ENCODE measurements at places on chromosomes 7 and 10.

GRCh38 chr10:6353526-6353925 is 150.8 kb downstream of the PFKFB3 start:
- no peak for DNase-seq

- DNase-seq = no peak
These were observed 355.3 kb downstream of the PRPF18 start for GRCh38 chr10:13942035-13942434.

GRCh38 chr10:20858292-20859124 is 38.6 kb downstream of the NEBL start:
- DNase-seq = peak; percentile 16

DNA sequence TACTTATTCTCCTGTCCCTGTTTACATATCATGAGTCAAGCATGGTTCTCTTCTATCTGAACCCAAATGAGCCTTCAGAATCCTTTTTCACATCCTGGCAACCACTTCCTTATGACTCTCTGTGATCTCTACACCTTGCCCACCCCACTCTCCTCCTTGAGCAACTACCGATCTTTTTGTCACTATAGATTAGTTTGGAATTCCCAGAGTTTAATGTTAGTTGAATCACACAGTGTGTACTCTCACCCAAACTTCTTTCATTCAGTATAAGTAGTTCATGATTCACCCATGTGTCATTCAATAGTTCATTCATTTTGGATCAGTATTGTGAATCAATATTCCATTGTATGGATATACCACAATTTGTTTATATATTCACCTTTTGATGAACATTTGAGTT is 55.3 kb downstream of the TFAM start:
- DNase-seq = no peak

DNA sequence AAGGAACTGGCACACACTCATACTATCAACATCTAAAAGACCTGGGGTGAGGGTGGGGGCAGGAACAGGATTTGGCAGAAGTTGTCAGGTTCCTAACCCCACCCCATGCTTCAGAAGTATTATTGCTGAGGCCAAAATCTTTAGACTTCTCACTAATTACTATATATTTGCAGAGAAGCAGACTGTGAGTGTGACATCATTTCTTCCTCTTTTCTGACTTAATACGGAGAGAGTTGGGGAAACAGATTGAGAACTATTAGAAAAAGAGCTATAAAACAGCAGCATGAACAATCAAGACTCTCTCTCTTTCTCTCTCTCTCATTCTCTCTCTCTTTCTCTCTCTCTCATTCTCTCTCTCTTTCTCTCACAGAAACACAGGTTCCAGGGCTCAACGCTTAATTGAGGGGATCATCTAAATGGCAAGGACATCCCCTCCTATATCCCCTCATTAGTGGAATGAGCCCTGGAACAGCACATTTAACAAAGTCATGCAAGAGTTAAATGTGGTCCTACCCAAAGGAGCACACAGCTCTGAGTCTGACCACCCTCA is 94.8 kb downstream of the KCNMA1 start:
- no peak for DNase-seq

DNA sequence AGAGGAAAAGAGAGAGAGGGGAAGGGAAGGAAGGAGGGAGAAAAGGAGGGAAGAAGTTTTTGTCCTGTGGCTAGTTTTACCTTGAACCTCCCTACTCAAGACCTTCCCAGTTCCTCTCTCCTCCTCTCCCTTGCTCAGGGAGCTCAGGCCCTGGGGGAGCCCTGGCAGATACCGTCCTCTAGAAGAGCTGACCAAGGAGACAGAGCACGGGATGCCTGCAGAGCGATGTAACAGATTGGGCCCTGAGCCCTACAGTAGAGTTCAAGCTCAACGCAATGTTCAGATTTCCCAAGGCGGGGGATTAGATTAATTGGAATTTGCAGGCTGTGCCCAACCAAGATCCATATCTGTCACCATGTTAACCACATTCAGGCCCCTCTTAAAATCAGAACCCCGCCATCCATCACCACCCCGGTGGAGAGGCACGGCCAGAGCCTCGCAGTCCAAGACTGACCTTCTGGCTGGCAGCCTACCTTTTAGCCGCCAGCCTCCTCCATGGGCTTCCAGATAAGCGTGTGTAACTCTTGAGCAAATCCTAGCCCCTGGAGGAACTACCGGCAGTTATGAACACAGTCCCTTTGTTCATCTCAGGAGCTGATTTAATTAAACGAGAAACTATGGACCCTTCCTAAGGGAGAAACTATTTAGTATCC is 70.6 kb downstream of the KCNMA1 start:
- DNase-seq = no peak

- no peak for DNase-seq
These were observed 45.9 kb downstream of the DOCK4 start for GRCh38 chr7:112160130-112160770.

DNA sequence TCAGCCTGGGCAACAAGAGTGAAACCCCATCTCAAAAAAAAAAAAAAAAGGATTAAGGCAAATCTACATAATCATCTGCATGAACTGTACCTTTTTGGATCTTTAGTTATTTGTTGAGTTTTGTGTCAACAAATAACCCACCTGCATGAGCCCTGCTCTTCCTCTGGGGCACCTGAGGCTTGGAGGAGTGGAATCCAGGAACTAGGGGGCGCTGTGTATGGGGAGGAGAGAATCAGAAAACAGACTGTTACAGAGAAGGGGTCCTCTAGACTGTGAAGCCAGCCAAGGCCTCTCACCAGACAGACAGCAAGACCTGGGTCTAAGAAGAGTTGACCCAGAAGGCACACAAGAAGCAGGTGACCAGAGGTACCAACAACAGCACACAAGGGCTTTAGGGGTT is 682.8 kb upstream of the NRP1 start:
- no peak for DNase-seq

- no peak for DNase-seq
These were observed 145.8 kb upstream of the ANK3 start for GRCh38 chr10:60535427-60535826.

GRCh38 chr10:75773231-75773780 is 341.9 kb downstream of the LRMDA start:
- no peak for DNase-seq

- no peak for DNase-seq
These were observed 69.3 kb downstream of the ARHGAP22 start for GRCh38 chr10:48535416-48536155.

DNA sequence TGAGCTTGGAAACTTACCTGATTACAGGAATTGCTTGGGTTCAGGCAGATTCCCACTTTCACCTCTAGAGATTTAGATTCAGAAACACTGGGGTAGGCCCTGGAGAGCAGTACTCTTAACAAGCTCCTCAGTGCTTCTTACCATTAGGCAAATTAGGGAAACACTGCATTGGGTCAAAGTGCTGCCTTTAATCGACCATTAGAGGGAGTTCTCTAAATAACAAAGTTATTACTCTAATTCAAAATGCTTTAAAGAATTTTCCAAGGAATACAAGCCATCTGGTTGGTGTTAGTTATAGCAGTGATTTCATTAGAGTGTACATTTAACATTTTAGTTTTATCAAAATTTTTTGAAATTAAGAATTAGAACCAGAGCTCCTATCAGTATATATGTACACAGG is 324.5 kb downstream of the GFRA1 start:
- no peak for DNase-seq

- no peak for DNase-seq
These were observed 42.5 kb downstream of the SIRT1 start for GRCh38 chr10:67926951-67927350.
